ENCODE measurements at places on chromosomes 2 and 18.

DNA sequence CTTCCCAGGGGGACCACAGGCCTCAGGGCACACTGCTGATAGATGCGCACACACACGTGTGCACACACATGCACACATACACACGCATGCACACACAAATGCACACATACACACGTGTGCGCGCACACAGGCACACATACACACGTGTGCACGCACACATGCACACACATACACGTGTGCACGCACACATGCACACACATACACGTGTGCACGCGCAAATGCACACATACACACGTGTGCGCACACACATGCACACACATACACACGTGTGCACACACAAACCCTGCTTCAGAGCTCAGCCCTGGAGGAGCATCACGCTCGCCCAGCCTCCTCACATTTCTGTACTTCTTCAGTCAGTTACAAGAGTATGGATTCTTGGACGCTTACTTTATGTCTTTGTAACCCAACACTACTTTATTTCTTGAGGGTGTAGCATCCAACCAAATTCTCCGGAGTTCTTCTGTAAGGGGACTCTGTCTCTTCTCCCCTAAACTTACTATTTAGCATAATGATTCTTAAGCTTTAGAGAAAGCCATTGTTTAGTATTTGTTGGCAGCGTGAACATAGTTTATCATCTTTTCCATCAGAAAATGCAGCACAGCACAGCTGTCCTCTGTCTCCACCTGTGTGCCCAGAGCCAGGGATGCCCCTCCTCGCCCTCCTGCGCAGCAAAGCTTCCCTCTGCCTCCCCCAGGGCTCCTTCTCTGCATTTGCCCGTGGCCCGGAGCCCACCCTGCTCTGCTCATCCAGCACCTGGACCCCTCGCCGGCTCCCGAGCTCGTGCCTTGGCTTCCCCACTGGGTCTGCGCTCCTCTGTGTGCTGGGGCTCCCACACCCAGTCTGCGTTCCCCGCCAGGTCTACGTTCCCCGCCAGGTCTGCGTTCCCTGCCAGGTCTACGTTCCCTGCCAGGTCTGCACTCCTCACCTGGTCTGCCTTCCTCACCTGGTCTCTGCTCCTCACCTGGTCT is 74.4 kb upstream of the CTDP1 start:
- DNase-seq, result no peak

- DNase-seq, result no peak
Measured at GRCh38 chr18:41370740-41371139, 584.3 kb upstream of the PIK3C3 start.

GRCh38 chr2:119522671-119523070 is 1.6 kb downstream of the SCTR start:
- DNase-seq, result no peak

- no peak for DNase-seq
Measured at GRCh38 chr2:54683596-54683995, 39.9 kb upstream of the EML6 start.

DNA sequence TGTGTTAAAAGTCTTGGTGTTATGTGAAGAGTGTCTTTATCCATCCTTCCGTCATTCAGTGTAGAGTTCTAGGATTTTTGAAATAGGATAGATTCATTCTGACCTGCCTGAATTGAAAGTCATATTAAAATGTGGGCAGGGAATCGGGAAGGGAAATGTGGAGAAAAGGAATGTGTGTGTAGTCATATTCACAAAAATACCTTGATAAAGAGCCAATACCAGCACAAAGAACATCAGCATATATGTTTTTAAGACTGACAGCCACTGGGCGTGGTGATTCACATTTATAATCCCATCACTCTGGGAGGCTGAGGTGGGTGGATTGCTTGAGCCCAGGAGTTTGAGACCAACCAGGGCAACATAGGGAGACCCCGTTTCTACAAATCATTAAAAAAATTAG is 188.1 kb downstream of the CAMKMT start:
- DNase-seq, result peak; percentile 71

- no peak for DNase-seq
Measured at GRCh38 chr2:229137639-229138038, 133.4 kb downstream of the PID1 start.

GRCh38 chr2:42770288-42771131 is 6.6 kb upstream of the OXER1 start:
- DNase-seq, result peak; percentile 28

- no peak for DNase-seq
Measured at GRCh38 chr2:36528766-36529392, 69.1 kb downstream of the FEZ2 start.

- no peak for DNase-seq
Measured at GRCh38 chr2:20579866-20580265, 71.0 kb downstream of the HS1BP3 start.

GRCh38 chr2:231854616-231855125 is 68.4 kb downstream of the COPS7B start:
- DNase-seq, result no peak

DNA sequence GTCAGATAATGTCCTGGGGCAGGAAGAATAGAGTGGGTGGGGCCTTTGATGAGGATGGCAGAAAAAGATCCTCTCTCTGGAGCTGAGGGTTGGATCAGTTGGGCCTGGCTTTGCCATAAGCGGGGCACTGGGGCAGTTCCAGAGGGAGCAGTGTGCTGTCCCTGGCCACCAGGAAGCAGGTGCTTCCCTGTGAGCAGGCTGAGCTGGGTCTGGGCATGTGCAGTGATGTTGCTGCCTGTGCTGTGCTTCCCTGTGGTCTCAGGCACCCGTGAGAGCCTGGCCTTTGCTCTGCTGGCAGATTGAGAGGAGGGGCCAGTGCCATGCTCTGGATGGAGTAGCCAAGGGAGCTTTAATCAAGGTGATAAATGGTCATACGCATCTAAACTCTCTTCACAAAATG is 14.6 kb upstream of the NPPC start:
- no peak for DNase-seq

- DNase-seq, result peak; percentile 71
Measured at GRCh38 chr2:226800941-226801784, 1.5 kb upstream of the IRS1 start.

- no peak for DNase-seq
Measured at GRCh38 chr2:1601067-1601412, 143.3 kb downstream of the PXDN start.

DNA sequence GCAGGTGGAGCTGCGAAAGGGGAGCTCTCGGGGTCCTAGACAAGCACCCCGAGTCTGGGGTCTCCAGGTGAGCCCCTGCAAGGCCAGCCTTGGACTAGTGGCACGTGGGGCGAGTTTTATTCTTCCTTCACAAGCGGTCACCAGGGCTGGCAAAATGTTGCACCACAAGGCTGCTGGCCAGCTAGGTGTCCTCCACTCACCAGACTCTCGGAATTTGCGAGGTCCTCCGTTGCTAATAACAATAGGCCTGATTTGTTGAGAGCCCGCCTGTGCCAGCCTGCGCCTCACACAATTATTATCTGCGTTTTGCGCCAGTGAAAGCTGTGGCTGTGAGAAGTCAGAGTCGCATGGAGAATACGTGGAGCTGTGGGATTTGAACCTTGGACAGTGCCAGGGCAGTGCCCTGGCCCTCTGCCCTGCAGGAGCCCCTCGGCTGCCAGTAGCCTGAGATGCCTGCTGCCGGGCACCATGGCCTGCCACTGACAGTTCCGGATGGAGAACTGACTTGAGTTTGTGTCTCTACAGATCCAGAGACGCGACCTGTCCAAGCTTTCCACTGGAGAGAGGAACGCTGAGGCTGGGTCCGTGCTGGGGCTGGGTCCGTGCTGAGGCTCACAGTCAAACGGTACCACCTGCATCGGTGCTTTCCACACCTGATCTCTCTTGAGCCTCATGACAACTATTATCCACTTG is 77.6 kb upstream of the ODC1 start:
- DNase-seq, result no peak

DNA sequence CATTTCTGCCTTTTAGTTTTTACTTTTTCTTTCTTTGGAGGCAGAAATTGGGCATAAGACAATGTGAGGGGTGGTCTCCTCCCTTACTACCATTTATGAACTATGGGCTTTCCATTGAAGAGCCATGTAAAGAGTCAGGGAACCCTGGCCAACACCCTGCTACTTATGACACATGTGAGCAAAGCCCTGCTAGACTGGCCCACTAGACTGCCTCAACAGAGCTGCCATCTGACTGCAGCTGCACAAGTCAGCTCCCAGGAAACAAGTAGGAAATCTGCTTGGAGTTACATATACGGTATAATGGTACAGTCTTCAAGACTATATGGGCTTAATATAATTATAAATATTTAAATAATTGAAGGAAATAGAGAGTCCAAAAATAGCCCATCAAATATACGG is 816.8 kb downstream of the TRIB2 start:
- DNase-seq, result no peak

DNA sequence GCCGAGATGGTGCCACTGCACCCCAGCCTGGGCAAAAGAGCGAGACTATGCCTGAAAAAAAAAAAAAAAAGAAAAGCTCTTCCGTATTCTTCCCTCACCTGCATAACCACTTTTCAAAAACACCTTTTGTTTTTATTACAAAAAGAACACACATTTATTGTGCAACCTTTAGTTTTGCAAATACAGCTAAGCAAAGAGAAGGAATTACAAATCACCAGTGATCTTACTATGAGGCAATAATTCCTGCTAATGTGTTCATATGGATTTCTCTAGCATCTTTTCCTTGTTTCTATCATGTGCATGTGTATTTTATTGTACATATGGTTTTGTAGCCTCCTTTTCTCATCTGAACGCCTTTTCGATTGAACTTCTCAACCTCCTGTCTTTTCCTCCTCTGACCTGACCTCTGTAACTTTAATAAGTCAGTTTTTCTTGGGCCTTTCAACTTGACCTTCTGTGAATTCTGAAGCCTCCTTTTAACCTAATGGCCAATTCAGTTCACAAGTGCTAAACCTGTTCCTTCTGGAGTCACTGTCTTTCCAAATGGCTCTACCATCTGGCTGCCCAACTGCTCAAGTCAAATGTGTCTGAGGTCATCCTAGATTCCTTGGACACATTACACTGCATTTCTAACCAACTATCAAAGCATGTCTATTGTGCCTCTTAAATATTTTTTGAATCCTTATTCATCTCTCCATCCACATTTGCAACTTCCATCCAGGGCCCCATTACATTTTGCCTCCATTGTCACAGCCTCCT is 59.1 kb upstream of the DAPL1 start:
- DNase-seq, result no peak

- DNase-seq, result peak; percentile 88
Measured at GRCh38 chr2:134146620-134147019, 107.3 kb upstream of the MGAT5 start.

DNA sequence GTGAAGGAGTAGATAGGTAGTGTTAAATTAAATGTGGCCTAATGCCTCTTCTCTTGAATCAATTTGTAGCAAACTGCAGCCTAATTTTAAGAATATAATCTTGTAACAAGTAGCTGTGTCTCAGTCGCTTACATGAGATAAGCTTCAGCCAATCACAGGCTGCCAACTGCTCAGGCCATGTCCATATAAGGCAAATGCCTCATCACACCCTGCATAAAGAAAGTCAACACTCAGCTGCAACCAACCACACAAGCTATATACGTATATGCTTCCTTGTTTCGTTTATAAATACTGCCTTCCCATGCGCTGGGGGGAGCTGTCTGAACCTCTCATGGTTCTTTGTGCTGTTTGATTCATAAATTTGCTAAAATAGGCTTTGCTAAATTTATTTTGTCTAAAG is 476.3 kb downstream of the TRIB2 start:
- peak; percentile 13 for DNase-seq

GRCh38 chr2:48600204-48600813 is 17.3 kb upstream of the GTF2A1L start:
- DNase-seq, result peak; percentile 46

DNA sequence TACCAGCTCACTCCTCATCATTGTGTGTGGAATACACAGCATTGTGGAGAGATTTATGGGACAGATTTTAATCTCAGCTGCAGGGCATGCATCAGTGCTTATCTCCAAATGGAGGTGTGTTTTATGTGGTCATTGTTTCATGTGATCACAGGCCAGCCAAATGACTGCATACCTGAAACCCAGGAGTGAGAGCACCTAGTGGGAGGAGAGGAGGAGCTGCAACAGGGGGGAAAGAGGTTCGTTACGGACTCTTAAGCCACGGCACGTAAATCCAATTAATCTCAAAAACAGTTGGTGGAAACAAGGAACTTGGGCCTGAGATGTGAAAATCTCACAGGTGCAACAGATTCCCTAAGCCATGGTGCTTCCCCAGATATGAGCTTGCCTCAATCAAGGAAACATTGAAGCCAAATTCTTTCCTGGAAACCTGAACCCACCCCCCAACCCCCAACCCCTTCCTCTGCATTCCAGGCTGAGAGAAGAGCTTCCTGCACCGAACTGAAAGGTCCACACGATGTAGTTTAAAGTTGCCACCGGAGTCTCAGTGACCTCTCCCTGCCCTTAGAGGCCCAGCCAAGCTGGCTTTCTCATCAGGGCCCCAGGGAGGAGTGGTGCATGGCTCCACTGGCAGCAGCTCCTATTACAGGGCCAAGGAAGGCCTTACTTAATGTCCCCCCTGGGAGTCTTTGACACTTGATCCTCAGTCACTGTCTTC is 167.4 kb downstream of the C1D start:
- DNase-seq, result no peak

GRCh38 chr2:178550352-178550751 is 70.1 kb downstream of the PLEKHA3 start:
- DNase-seq, result no peak

- peak; percentile 7 for DNase-seq
Measured at GRCh38 chr2:116510117-116510671, 1304.3 kb upstream of the DDX18 start.

DNA sequence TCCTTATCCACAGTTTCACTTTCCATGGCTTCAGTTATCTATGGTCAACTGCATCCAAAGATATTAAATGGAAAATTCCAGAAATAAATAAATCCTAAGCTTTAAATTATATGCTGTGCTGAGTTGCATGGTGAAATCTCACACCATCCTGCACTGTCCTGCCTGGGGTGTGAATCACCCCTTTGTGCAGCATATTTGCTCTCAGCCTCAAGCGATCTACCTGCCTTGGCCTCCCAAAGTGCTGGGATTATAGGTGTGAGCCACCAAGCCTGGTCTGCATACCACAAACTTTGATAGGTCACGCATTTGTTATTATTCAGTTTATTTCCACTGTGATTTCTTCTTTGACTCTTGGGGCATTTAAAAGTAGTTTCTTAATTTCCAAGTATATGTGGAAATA is 117.2 kb downstream of the SPIRE1 start:
- DNase-seq, result no peak

DNA sequence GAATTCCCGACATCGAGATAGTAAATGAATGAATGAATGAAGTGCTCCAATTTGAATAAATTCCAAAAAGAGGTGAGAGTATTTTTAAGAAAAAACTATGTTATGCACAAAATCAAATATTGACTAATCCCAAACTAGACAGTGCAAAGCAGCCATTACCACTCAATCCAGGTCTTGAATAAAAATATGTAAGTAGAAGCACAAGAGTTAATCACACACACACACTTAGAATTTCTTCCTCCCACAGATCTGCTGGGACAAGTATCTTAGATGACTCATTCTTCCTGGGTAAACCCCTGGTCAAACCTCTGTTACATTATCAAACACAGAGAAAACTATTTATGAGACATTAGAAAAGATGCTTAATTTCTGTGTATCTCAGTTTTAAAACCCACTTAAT is 102.0 kb downstream of the PLA2R1 start:
- DNase-seq, result peak; percentile 86

Measured in fibroblast of skin of back (primary cell).